Thoracic aorta (tissue), 2 donors: ENCODE measurements at places on chromosomes 2 and 18. TPM values are rescaled to one million over a fixed set of nuclear protein-coding genes. Genes with fewer than 3 reads are reported as not detected.
A peak's percentile ranks its signal among the peaks of the same experiment; 100 is the strongest.

Gene OR6B2
- not detected for total RNA-seq

Gene FRZB
- total RNA-seq: 203 TPM

Gene MARCO
- 13.7 TPM for total RNA-seq

Gene NEU2
- not detected for total RNA-seq

Gene ZNF892
- 22.9 TPM for total RNA-seq

Gene SERPINB2
- 9.3 TPM for total RNA-seq

GRCh38 chr2:202933139-202933510, 21.1 kb downstream of the CARF start:
- H3K4me3 ChIP-seq: no peak overlapping the region
- no peaks in the 10 kb centered on the region for H3K27me3 ChIP-seq
- DNase-seq: no peak
- no peak overlapping the region for H3K27ac ChIP-seq

DNA sequence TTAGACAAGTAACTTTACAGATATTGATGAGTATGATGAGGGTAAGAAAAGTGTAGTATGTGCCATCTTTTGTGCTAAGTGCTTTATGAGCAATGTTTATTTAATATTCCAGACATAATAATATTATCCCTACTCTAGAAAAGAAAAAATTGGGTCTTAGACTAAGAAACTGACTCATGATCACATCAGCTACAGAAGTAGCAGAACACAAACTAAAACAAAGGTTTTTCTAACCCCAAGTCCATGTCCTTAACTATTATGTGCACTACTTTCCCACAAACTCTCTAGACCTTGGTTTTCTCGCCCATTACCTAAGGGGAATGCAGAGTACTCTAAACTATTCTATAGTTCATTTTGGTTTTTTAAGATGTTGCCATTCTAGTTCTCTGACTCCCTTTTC, 64.5 kb downstream of the BAZ2B start:
- H3K4me1 ChIP-seq: no peaks in the 10 kb centered on the region
- H3K27ac ChIP-seq: no peak overlapping the region
- H3K36me3 ChIP-seq: no peaks in the 10 kb centered on the region
- no peak for DNase-seq
- H3K27me3 ChIP-seq: no peaks in the 10 kb centered on the region

GRCh38 chr2:31580321-31581117, at the start of gene SRD5A2:
Gene SRD5A2 (minus strand): TSS chr2:31580938. CDS start chr2:31580900, 38 bp downstream.
- no peaks in the 10 kb centered on the region for H3K4me1 ChIP-seq
- H3K27ac ChIP-seq: no peak within 1 kb of the TSS
- no peak for DNase-seq
- no peak within 1 kb of the TSS for H3K4me3 ChIP-seq

GRCh38 chr18:54140641-54141040, 83.8 kb downstream of the MBD2 start:
- H3K27ac ChIP-seq: no peak overlapping the region
- H3K27me3 ChIP-seq: no peaks in the 10 kb centered on the region
- no peaks in the 10 kb centered on the region for H3K4me1 ChIP-seq
- DNase-seq: no peak
- no peak overlapping the region for H3K4me3 ChIP-seq

GRCh38 chr2:589281-590130, 87.7 kb downstream of the TMEM18 start:
- no peaks in the 10 kb centered on the region for H3K4me1 ChIP-seq
- no peaks in the 10 kb centered on the region for H3K27me3 ChIP-seq
- no peak overlapping the region for H3K27ac ChIP-seq
- H3K4me3 ChIP-seq: no peak overlapping the region
- H3K36me3 ChIP-seq: no peaks in the 10 kb centered on the region

DNA sequence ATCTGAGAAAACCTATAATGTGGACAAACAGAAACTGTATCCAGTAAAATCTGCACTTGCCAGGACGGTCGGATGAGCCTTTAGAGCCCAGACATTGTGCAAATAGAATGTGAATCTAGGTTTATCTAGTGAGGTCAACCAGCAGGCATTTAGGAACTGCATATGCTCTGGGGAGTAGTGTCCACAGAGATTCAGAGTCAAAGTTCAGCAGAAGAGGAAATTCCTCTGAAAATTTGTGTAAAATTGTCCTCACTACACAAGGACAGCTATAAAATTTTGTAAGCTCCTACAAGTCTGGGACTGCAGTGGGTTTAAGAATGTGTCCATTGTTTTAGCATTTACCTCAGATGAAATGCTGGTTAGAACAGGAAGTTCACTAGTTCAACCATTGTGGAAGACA, 9.8 kb upstream of the NDUFV2 start:
- no peak overlapping the region for H3K4me3 ChIP-seq
- no peak for DNase-seq
- H3K27me3 ChIP-seq: no peaks in the 10 kb centered on the region

- no peaks in the 10 kb centered on the region for H3K36me3 ChIP-seq
- H3K4me3 ChIP-seq: no peak overlapping the region
- no peaks in the 10 kb centered on the region for H3K27me3 ChIP-seq
- H3K4me1 ChIP-seq: peaks cover 32% of the 10 kb centered on the region
- DNase-seq: no peak
- H3K27ac ChIP-seq: no peak overlapping the region
Measured at GRCh38 chr2:239247401-239248245, 153.2 kb downstream of the HDAC4 start.

- H3K36me3 ChIP-seq: no peaks in the 10 kb centered on the region
- H3K4me1 ChIP-seq: peaks cover 11% of the 10 kb centered on the region
- peak overlapping the region; percentile 68 for H3K27ac ChIP-seq
- no peaks in the 10 kb centered on the region for H3K27me3 ChIP-seq
- peak overlapping the region; percentile 54 for H3K4me3 ChIP-seq
- DNase-seq: no peak
Measured at GRCh38 chr18:12076424-12077140, 17.1 kb upstream of the ANKRD62 start.

GRCh38 chr2:187313831-187314230, 134.2 kb downstream of the CALCRL start:
- H3K27me3 ChIP-seq: no peaks in the 10 kb centered on the region
- no peaks in the 10 kb centered on the region for H3K4me1 ChIP-seq
- no peak overlapping the region for H3K27ac ChIP-seq

DNA sequence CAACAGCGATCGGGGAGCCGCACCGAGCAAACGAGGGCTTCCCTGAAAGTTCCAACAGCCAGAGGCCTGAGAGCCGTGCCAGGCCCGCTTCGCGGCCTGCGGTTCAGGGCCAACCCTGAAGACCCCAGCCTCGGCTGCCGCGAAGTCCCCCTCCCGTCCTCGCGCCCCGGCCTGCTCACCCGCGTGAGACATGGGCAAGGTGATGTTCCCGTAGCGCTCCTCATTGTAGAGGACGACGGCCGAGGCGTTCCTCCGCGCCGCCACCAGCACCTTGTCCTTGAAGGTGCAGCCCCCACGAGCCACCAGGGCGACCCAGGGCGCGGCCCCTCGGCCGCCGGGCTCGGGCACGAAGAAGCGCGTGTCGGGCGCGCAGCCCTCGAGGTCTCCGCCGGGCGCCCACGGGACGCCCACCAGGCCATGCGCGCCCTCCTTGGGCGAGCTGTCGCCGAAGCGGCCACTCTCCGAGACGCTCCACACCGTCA, 510 bp downstream of the RNF149 start:
- DNase-seq: no peak
- H3K27me3 ChIP-seq: no peaks in the 10 kb centered on the region
- no peaks in the 10 kb centered on the region for H3K36me3 ChIP-seq
- H3K4me1 ChIP-seq: peaks cover 37% of the 10 kb centered on the region
- H3K4me3 ChIP-seq: peak overlapping the region; percentile 92

- no peaks in the 10 kb centered on the region for H3K36me3 ChIP-seq
- H3K4me1 ChIP-seq: no peaks in the 10 kb centered on the region
- DNase-seq: no peak
Measured at GRCh38 chr2:57979158-57979557, 67.4 kb upstream of the VRK2 start.

DNA sequence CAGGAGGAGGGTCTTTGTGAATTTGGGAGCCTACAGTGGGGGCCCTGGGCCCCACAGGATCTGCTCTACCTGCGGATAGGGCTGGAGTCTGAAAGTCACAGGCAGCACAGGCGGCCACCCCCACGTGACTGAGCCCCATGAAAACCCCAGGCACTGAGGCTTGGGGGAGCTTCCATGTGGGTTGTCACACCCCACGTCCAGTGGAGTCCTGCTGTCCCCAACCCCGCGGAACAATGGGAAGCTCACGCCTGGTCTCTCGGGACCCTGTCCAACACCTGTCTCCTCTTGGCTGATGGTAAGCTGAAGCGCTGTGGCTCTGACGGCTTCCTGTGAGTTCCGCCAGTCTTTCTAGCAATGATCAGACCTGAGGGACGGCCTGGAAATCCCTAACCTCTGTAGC, 85.8 kb downstream of the PTGR3 start:
- no peaks in the 10 kb centered on the region for H3K4me1 ChIP-seq
- no peak overlapping the region for H3K27ac ChIP-seq
- no peak for DNase-seq
- H3K27me3 ChIP-seq: no peaks in the 10 kb centered on the region

DNA sequence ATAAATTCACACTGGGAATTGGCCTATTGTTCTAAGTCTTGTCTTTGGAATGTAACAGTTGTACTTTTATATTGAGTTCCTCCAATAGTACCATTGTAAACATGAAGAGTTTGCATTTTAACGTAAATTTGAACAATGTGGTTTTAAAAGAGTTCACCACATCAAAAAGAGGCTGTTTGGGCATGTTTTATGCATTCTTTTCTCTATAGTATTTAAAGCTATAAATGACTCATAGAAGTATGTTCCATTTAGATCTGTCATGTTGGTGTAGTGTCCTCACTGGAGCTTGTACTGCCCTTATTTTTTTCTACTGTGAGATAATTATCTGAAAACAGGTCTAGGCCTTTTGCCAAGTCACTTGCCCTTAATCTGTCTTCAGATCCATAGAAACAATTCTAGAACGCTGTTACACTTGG, 141.9 kb downstream of the RHBDD1 start:
- no peaks in the 10 kb centered on the region for H3K4me1 ChIP-seq
- no peak overlapping the region for H3K27ac ChIP-seq
- no peaks in the 10 kb centered on the region for H3K36me3 ChIP-seq
- no peak for DNase-seq
- no peaks in the 10 kb centered on the region for H3K27me3 ChIP-seq
- H3K4me3 ChIP-seq: no peak overlapping the region

DNA sequence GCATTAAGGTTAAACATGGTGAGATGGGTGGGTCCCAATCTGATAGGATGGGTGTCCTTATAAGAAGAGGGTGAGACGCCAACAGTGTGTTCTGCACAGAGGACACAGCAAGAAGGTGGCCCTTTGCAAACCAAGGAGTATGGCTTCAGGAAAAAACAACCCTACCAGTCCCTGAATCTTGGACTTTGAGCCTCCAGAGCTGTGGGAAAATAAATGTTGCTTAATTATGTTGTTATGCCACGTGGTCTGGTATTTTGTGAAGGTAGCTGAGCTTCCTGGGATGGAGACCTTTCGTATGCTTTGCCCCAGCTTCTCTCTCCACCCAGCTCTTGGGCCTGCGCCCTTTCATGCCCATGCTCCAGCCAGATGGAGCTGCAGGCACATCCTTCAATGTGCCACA, 114.2 kb upstream of the EPC2 start:
- H3K27ac ChIP-seq: no peak overlapping the region
- no peaks in the 10 kb centered on the region for H3K36me3 ChIP-seq
- H3K4me3 ChIP-seq: no peak overlapping the region
- DNase-seq: no peak
- no peaks in the 10 kb centered on the region for H3K4me1 ChIP-seq

DNA sequence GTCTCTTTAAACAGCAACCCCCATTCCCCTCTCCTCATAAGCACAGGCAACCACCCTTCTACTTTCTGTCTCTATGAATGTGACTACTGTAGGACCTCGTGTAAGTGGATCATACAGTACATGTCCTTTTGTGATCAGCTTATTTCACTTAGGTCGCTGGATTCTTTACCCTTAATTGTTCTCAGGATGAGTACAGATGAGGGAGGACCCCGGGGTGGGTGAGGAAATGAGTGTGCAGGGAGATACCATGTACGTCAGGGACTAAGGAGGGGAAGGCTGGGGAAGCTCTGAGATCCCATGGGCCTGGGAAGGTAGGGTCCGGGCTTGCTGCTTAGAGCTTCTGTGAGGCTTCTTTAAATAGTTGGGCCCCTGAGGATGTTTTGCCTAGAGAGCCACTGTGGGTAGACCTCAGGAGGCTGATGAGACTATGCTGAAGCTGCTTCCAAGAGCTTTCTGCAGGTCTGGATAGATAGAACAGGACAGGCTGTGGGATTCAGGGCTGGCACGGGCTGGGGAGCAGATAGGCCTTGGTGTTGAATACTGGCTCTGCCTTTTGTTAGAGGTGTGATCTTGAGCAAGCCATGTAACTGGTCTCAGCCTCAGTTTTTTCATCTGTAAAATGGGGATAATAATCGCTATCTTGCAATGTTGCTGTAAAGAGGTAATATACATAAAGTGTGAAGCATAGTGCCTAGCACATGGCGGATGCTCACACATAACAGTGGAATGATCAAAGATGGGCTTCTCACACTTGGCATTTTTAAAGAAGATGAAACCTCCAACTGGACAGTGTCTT, 155.3 kb downstream of the PRKCE start:
- no peaks in the 10 kb centered on the region for H3K36me3 ChIP-seq
- H3K27me3 ChIP-seq: no peaks in the 10 kb centered on the region
- no peak overlapping the region for H3K4me3 ChIP-seq
- H3K4me1 ChIP-seq: no peaks in the 10 kb centered on the region

GRCh38 chr2:9408641-9409151, 14.6 kb downstream of the ITGB1BP1 start:
- H3K4me3 ChIP-seq: no peak overlapping the region
- no peaks in the 10 kb centered on the region for H3K4me1 ChIP-seq
- H3K27me3 ChIP-seq: no peaks in the 10 kb centered on the region

- H3K27me3 ChIP-seq: no peaks in the 10 kb centered on the region
- H3K36me3 ChIP-seq: no peaks in the 10 kb centered on the region
- peak overlapping the region; percentile 57 for H3K27ac ChIP-seq
Measured at GRCh38 chr2:19538411-19538963, 180.1 kb upstream of the OSR1 start.

GRCh38 chr2:189515264-189515663, 65.3 kb downstream of the SLC40A1 start:
- H3K4me3 ChIP-seq: no peak overlapping the region
- H3K27ac ChIP-seq: peak overlapping the region; percentile 43
- DNase-seq: no peak
- no peaks in the 10 kb centered on the region for H3K27me3 ChIP-seq

GRCh38 chr2:212979799-212980198, 171.6 kb downstream of the IKZF2 start:
- no peak for DNase-seq
- H3K4me1 ChIP-seq: no peaks in the 10 kb centered on the region
- H3K36me3 ChIP-seq: no peaks in the 10 kb centered on the region

GRCh38 chr2:196276421-196276820, 105.0 kb upstream of the STK17B start:
- no peaks in the 10 kb centered on the region for H3K36me3 ChIP-seq
- no peaks in the 10 kb centered on the region for H3K27me3 ChIP-seq
- no peak overlapping the region for H3K4me3 ChIP-seq
- DNase-seq: no peak
- no peak overlapping the region for H3K27ac ChIP-seq
- peaks cover 28% of the 10 kb centered on the region for H3K4me1 ChIP-seq

- H3K4me3 ChIP-seq: peak overlapping the region; percentile 60
- H3K27me3 ChIP-seq: peaks cover 45% of the 10 kb centered on the region
- no peaks in the 10 kb centered on the region for H3K36me3 ChIP-seq
- peaks cover 32% of the 10 kb centered on the region for H3K4me1 ChIP-seq
- H3K27ac ChIP-seq: no peak overlapping the region
Measured at GRCh38 chr2:63053081-63053888, 2.7 kb downstream of the OTX1 start.

- H3K36me3 ChIP-seq: peaks cover 4% of the 10 kb centered on the region
- H3K27ac ChIP-seq: no peak overlapping the region
- H3K4me1 ChIP-seq: peaks cover 57% of the 10 kb centered on the region
- no peaks in the 10 kb centered on the region for H3K27me3 ChIP-seq
- H3K4me3 ChIP-seq: no peak overlapping the region
Measured at GRCh38 chr2:25309402-25309801, 32.3 kb downstream of the DNMT3A start.

- no peak overlapping the region for H3K27ac ChIP-seq
- no peaks in the 10 kb centered on the region for H3K4me1 ChIP-seq
- DNase-seq: no peak
- H3K27me3 ChIP-seq: no peaks in the 10 kb centered on the region
- H3K4me3 ChIP-seq: no peak overlapping the region
Measured at GRCh38 chr2:138012082-138012481, 47.8 kb downstream of the HNMT start.
